ENCODE measurements at places on chromosomes 5 and 9.

DNA sequence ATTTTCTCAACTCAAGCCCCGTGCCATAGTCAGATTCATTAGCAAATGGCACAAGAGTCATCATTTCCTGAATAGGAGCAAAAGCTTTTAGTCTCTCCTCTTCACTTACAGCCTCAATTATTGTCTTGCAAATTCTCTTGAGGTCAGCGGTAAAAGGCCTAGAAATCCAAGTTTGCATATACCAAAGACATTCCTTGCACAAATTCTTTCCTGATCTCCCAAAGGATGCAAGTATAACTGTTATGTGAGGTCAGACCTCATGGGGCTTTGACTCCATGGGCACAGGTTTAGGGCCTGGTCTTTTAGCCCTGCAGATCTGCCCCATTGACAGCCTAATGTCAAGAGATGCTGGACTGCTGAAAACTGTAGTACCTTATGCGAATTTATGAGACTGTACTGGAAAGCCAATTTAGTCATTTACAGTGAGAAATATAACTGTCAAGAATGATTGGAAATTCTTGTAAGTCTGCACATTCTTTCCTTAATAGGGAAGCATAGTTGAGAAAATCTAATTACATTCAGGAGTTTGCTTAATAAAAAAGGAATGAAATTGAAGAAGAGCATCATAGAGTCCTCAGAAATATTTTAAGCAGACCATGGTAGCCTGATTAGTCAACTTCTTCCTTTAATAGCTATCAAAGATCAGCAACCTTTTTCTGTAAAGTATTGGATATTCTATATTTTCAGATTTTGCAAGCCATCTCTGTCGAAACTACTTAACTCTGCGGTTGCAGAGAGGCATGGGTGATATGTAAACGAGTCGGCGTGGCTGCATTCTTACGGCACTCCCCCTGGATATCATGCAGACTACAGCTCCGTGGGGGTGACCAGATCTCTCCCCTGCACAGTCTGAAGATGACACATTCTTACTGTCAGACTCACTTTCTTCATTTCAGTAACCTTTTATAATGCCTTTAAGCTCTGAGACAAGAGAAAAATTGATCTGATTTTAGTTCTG is 45.2 kb downstream of the GCNT4 start:
- DNase-seq, result no peak

DNA sequence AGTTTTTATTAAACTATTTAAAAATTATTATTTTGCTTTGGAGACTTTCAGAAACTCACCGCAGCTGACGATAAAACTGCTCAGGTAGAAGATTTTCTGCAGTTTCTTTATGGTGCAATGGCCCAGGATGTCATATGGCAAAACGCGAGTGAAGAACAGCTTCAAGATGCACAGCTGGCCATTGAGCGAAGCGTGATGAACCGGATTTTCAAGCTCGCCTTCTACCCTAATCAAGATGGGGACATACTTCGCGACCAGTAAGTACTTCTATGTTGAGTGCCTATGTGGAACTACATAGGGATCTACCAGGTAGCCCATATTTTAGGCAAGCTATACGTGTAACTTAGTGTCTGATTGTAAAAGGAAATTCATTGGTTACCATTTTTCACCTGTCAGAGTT is 94.0 kb downstream of the GAPVD1 start:
- no peak for DNase-seq

GRCh38 chr5:56323505-56323904 is 90.4 kb upstream of the ANKRD55 start:
- no peak for DNase-seq

GRCh38 chr9:127519301-127520166 is 68.2 kb downstream of the LRSAM1 start:
- peak; percentile 83 for DNase-seq

- peak; percentile 23 for DNase-seq
Measured at GRCh38 chr9:68547417-68547816, 6.7 kb upstream of the TMEM252 start.

GRCh38 chr9:90787771-90788460 is 13.7 kb upstream of the SYK start:
- DNase-seq, result no peak

GRCh38 chr5:141846031-141846430 is 32.2 kb downstream of the PCDH1 start:
- DNase-seq, result no peak

DNA sequence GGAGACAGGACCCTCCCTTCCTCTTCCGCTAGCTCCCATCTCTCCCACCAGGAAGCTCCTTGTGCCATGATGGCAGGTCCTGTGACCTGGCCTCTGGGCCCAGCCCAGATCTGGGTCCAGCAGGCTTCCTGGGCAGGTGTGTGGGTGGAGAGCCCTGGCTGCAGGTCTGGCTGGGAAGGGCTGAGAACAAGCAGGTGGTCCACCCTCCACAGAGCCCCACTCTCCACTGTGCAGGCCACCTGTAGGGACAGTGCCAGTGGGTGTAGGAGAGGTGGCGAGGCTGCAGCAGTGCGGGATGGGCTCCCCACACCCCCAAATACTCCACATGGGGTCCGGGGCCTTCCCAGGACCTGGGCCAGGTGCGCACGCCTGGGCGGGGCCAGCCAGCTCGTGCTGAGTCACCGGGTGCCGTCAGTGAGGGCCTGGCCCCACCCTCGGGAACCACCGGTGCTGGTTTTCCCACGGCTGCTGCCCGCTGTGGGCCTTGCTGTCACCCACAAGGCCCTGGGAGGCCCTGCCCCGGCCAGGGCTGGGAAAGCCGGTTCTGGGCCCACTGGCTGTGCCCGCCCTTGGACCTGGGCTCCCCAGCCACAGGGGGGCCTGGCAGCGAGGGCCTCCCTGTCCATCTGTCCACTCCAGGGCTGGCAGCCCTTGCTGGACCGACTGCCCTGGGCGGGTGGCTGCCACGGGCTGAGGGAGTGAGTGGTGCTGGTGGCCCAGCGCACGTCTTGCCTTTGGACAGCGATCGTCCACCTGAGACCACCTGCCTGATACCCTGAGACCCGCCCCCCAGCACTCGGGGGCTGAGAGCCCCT is 9.3 kb upstream of the NRARP start:
- no peak for DNase-seq

- DNase-seq, result no peak
Measured at GRCh38 chr5:110371725-110372041, 354.8 kb downstream of the TMEM232 start.

- no peak for DNase-seq
Measured at GRCh38 chr5:140785905-140786686, at the start of gene PCDHA1. Gene PCDHA1 (plus strand): TSS chr5:140786140.

GRCh38 chr5:45109636-45110035 is 300.9 kb downstream of the MRPS30 start:
- no peak for DNase-seq

DNA sequence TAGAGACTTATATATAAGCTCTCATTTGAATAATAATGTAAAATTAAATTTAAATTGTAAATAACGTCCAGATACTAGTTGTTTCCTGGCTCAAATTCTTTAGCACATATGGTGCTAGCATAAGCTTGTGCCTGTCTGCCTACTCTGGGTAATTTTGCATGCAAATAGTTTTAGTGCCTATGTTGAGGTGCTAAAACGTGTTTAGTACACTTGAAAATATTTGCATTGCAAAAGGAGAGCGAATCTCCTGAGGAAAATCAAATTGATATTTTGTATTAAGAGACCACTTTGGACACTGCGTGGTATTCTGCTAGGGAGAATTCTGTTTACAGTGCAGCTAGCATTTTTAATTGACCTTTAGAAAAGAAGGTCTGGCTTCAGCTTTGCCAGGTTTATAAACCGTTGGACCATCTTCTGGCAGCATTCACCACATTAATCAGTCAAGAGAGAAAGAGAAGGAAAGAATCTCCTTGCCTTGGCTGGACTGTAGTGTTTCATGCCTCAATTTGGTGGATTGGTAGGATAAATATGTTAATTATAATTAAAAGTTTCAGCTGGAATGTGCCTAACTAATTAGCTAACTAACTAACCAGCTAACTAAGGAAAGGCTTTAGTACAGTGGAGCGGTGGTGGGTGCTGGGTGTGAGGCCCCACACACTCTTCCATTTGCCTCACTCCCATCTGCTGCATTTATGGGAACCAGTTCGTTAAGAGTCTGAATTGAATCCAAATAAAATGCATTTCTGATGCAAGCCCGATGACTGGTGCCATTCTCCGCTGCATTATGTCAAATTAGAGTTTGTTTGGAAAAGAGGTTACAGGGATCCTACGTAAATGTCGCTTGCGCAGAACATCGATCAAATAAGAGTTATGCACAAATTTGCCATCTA is 150.1 kb upstream of the MPDZ start:
- DNase-seq, result no peak

DNA sequence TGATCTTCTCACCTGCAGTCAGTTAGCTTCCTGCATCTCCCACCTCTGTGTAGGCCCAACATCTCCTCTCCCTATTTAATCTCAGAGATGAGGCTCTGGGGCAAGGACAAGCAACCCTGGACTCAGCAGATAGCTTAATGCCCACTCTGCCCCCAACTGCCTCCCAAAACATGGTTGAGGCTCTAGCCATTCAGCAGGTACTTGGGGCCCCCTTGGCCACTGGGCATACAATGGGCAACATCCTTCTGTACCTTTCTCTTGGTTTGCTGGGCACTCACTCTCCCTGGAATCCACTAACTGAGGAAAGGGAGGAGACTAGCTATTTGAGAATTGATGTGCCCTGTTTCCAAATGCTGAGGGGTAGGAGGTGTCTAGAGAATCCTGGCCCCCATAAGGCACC is 9.4 kb downstream of the IGIP start:
- no peak for DNase-seq
